Fibroblast of skin of abdomen (primary cell): ENCODE measurements at places on chromosomes 13 and 19.

- DNase-seq, result no peak
These were observed 4.4 kb downstream of the JAK3 start for GRCh38 chr19:17843292-17843827.

DNA sequence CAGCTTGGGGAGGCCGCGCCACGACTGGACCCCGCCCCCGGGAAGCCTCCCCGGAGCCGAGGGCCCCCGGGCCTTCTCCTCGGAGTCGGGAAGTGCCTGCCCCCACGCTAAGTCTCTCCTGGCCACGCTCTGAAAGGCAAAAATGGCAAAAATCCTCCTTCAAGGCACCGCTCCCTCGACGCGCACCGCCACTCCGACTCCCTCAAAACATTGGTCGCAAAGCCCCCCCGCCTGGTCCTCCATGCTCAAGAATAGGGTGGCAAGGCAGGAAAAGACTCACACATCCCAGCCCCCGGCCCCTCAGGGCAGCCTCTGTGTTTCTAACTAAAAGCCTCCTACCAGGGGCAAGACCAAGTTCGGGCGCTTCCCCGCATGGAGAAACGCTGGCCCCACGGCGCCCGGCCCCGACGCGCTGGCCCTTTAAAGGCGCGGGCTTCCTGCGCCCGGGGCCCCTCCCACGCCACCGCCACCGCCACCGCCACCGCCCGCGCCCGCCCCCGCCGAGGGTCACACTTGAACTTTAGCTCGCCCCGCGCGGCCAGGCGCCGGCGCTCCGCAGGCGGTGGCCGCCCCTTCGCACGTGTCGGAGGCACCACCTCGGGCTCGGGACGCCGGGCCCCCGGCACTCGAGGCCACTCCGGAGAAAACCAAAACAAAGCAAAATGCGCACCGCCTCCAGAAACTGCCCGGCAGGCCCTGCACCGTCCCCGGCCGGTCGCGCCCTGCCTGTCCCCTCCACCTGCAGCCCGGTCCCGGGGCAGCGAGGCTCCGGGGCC is 1.9 kb downstream of the FOXO1 start:
- DNase-seq, result no peak

- DNase-seq, result peak; percentile 62
These were observed 2.4 kb downstream of the GADD45B start for GRCh38 chr19:2478278-2478755.

DNA sequence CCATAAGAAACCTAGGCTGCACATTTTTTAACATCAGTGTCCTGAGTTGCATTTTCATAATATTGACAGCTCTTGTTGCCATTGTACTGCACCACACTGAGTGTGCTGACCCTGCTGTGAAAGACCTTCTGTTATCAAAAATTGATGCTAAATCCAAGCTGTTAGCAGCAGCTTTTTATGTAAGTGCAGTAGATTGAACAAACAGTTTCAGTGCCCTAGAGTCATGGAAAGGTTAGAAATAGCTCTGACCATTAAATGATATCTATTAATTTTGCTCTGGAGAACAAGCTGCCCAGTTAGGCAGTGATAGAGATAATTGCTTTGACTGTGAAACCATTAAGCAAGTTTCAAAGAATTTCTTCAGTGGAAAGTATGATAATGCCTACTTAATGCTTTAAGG is 1289.2 kb upstream of the PCDH20 start:
- DNase-seq, result no peak

DNA sequence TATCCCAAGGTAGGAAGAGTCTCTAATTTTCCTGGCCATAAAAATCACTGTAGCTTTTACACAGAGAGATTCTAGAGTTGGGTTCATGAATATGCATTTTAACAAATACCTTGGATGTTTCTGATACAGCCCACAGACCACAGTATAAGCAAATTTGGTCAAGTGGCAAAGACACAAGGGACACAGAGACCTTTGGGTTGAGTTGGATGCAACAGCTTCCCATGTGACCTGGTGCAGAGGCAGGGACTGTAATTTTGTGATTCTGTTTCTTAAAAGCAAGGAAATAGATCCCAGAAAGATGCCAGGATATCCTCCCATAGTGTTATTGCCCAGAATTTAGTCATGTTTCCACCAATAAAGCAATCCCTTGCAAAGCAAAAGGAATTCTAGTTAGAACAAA is 27.0 kb downstream of the FPR3 start:
- DNase-seq, result no peak

- DNase-seq, result no peak
These were observed 809.6 kb downstream of the EFNB2 start for GRCh38 chr13:105725887-105726286.

DNA sequence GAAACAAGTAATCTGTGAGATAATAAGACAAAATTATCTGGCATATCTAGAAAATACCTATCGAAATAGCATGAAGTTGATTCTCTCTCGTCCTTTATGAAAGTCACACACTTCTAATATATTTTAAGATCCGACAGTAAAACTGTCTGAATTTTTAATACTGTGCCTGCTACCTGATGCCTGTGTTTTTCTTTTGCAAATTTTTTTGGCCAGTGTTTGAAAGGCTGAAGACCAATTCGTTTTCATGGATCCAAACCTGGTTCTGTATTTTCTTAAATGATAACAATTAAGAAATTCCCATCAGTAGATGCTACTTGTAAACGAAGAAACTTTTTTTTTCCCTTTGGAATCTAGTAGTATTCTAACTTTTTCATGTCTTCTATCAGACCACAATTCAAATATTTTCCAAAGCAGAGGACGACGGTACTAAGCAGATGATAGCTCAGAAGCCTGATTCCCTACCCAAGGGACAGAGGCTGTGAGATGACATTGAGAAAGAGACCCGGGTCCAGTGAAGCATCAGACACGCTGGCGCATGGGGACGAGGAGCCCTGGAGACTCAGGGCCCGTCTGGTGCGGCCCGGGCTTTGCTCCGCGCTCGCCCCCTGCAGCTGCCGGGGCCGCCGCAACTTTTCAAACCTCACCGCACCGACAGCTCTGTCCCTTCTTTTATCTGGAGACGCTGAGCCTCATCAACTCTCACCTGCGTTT is 49.5 kb upstream of the PABPC3 start:
- no peak for DNase-seq

- DNase-seq, result no peak
These were observed 125.5 kb downstream of the KCNRG start for GRCh38 chr13:50140581-50141374.

- DNase-seq, result peak; percentile 61
These were observed 51.3 kb downstream of the CELF5 start for GRCh38 chr19:3275583-3276340.

GRCh38 chr13:110471156-110471832 is 90.2 kb downstream of the RAB20 start:
- no peak for DNase-seq

GRCh38 chr19:8696993-8697392 is 1.6 kb downstream of the ACTL9 start:
- no peak for DNase-seq

GRCh38 chr19:18415178-18415867 is 3.9 kb upstream of the SSBP4 start:
- DNase-seq, result peak; percentile 83

DNA sequence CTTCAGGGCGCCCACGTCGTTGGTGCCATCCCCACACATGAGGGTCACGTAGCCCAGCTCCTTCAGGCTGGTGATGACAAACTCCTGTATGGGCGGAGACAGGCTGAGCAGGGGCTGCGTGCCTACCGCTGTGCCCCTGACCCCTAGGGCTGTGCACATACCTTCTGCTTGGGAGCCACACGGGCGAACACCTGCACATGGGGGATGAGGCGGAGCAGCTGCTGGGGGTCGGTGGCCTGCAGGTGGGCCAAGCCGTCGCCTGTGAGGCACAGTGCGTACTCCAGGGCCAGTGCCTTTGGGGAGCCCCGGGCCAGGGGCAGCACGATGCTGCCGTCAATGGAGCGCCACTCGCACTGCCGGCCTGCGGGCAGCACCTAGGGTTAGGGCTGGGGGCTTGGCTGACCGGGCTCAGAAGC is 6.1 kb upstream of the GMIP start:
- DNase-seq, result no peak

- DNase-seq, result no peak
These were observed 365.4 kb downstream of the ITGBL1 start for GRCh38 chr13:101817898-101818297.

DNA sequence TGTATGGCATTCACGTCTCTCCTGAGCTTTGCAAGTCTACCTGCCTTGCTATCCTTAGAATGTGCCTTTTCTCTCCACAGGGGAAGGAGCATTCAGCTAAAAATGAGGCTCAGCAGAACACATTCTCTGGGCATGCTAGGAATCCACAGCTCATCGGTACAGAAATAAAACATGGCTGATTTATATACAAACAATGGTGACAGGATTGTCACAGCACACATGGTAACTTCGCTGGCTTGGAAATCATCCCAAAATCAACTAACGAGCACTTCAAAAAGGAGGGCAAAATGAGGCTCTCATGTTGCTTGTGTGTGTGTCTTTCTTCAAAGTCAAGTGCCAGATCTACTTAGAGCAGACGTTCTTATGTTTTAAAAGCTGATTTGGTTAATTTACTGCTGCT is 373.0 kb downstream of the FGF14 start:
- DNase-seq, result no peak

DNA sequence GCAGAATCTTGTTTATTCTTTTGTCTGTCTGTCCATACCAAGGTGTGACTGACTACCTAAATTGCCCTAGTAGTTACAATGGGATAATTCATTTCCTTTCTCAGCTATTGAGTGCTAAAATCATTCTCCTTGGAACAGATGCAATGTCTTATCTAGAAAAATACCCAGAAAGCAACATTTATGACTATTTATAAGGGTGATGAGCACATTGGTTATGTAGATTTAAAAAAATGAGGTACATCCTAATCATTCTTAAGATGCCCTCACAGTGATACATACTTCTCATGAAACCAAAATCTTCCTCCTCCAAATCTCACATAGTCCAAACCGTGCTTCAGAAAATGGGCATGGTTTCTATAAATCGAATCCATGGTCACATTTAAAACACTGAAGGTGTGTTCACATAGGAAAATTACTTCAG is 11.6 kb upstream of the UBE2L5 start:
- no peak for DNase-seq

DNA sequence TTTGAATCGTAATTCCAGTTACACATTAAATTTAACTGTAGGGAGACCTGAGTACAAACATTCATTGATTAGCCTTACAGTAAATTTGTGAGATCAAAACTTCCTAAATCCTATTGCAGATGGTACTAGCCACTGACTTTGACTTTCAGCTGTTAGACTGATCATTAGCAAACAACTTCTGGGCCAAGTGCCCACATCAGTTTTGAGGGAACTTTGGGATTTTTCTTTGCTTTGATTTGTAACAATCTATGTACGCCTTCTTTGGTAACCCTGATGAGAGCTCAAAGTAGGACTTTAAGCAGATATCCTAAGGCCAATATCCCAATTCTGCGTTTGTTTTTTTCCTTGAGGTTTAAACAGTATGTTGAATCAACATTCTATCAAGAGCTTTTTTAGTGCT is 131.5 kb downstream of the DLEU7 start:
- DNase-seq, result no peak

- DNase-seq, result no peak
These were observed 62.8 kb downstream of the RGCC start for GRCh38 chr13:41520016-41520659.

DNA sequence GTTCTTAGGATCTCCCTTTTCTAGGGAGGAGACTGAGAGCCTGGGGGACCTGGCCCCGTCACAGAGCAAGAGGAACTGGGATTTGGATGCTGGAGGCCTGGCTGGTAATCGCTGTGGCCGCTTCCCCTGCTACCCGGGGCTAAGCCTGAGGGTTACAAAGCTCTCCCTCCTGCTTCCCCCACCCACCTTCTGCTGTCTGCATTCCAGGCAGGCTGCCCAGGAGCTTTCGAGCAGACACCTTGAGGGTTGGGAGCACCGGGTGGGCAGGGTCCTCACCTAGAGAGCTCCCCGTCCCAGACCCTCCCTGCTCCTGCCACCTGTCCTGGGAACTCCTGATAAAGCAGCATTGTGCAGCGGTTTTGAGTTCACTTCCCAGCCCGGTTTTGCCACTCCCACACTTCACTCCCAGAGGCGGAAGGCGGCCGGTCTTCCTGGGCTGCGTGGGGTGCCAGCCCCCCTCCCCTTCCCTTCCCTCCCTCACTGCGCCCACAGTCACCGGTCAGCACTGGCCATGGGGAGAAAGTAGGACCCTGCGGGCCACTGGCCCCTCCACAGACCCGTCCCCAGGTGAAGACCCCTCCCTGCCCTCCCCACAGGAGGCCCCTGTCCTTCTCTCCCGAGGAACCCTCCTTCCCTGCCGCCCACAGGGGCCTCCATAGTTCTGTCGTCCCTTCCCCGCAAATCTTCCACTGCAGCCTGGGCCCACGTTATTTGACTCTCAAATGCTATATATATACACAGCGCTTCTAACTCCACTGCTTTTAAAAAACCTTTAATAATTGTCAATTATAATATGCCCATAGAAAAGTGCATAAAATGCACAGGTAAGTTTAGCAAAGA is 8.1 kb downstream of the PAK4 start:
- no peak for DNase-seq

- DNase-seq, result no peak
These were observed 377.6 kb downstream of the ITGBL1 start for GRCh38 chr13:101830035-101830434.

GRCh38 chr13:40200273-40200978 is 466.0 kb downstream of the FOXO1 start:
- DNase-seq, result no peak

- no peak for DNase-seq
These were observed 433 bp upstream of the ZNF616 start for GRCh38 chr19:52140032-52140710.

- peak; percentile 43 for DNase-seq
These were observed 133.9 kb downstream of the DCT start for GRCh38 chr13:94345374-94346195.

GRCh38 chr19:33426621-33427361 is 53.3 kb downstream of the CEBPG start:
- DNase-seq, result no peak

GRCh38 chr13:49297338-49297737 is 49.6 kb downstream of the CDADC1 start:
- no peak for DNase-seq

DNA sequence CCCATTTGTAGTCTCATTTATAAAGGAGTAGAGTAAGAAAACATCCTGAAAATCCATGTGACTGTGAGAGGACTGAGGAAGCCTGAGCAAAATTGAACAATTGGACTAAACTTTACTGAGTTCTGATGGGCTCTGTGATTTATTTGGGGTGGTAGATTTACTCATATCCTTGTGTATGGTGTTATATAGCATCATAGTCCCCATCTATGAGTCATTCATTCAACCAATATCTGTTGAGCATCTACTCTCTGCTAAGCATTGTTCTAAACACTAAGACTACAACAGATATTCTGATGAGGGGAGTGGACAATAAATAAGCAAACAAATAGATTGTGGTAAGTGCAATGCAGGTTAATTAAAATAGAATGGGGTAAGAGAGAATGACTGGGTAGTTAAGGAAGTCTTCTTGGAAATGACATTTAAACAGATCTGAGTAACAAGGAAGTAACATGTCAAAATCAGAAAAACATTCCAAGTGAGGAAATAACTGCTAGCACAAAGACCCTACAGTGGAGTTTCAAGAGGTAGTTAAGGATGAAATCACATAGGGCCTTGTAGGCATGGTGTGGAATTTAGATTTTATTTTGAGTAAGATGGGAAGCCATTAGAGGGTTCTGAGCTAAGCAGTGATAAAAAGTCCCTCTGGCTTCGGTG is 36.3 kb upstream of the MLNR start:
- DNase-seq, result peak; percentile 1
